ENCODE measurements at places on chromosomes 7 and 10.
A peak's percentile ranks its signal among the peaks of the same experiment; 100 is the strongest.

DNA sequence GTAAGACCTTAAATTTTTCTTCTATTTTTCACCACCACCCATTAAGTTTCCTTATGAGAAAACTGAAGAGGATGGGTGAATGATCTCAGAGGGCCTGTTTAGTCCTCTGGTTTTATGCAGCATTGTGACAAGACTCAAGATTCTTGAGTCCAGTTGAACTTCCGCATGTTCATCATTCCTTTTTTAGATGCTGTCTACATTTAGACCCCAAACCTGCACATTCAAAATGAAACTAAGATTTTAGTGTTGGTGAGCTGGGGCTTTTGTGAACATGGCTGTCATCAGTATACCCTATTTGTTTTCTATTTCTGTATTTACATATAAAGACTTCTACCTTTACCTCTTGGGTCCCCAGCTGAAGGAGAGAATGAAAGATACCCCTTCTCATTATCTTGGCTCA, 31.1 kb downstream of the NET1 start:
- no peak for DNase-seq

- no peak for DNase-seq
Measured at GRCh38 chr10:76998451-76998850, 639.2 kb downstream of the KCNMA1 start.

- DNase-seq = peak; percentile 59
Measured at GRCh38 chr10:31929261-31930022, 811 bp upstream of the ARHGAP12 start.

DNA sequence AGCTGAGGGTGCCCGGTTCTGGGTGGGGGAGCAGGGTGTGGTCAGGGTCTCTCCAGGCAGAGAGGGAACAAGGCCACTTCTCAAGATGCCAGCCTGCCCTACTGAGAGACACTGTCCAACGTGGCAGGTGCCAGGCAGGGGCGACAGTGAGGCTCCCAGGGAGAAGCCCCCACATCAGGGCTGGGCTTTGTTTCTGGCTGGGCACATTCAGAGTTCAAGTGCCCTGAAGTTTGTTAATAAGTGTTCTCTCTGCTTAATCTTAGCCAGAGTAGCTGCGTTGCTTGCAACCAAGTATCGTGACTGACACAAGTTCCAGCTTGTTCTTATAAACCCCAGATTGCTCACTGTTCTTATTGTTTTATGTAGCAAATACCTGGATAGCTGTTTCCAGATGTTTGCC, 21.8 kb downstream of the FOXL3 start:
- no peak for DNase-seq

- DNase-seq = no peak
Measured at GRCh38 chr7:83148776-83149175, 13.9 kb downstream of the PCLO start.

- DNase-seq = no peak
Measured at GRCh38 chr10:23754179-23754578, 315.3 kb downstream of the OTUD1 start.

DNA sequence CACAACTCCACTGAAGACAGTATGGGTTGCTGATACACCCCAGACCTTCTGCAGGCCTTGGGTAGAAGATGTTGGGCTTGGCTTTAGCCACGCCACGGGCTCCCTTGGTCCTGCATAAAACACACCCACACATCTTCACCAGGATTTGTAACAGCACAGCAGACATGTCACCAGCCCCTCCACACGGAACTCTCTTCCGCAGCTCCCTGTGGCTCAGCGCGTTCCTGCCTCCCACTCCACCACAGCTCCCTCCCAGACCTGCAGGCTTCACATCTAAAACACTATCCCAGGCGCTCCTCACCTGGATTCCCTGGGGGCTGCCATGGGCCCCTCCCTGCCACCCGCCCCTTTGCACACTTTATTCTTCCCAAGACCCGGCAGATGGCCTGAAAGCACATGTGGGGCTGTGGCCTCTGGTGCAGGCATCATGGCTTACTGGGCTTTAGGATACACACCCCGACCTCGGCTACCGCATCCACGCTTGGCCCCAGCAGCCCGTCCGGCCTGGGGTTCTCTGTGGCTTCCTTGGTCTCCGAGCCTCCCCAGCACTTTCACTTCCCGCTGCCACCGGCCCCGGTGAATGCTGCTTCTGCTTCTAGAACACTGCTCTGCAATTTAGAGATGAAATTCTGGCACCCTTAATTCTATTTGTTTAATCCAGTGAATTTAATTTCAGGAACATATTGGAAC, 432.9 kb downstream of the DNAJB6 start:
- peak; percentile 28 for DNase-seq

DNA sequence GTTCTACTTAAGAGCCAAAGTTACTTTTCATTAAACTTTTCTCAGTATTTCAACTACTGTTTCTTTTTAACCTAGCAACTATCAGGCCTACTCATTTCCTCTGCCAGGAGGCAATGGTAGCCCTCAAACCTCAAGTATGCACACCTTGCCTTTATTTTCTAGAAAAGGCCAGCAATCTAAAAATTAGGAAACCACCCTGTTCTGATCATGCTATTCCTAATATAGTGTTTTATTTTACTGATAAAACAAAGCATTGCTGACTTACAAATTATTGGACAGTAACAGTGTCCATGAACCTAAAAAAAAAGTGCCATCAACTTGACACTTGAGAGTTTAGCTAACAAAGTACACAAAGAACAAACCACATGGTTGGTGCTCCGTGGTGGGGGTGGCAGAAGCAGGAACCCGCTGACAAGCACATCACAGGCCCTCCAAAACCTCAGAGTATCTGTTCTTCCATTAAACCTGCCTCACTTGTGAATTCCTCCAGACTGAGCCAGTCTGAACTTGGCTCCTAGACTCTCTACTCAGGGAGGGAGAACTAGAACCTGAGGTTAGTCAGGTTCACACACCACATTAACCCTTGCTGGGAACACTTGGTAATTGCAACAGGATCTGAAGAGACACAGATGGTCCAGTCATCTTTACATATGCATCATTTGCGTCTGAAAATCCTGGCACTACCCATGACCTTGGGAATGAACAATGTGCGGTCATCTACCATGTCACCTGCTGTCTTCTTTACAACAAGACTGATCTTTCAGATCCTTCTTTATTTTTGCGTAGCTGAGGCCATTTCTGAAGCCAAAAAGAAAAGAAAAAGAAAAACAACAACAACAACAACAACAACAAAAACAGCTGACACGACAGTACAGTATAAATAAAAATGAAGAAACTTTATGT, 31.9 kb downstream of the PIP4K2A start:
- DNase-seq = peak; percentile 13

- no peak for DNase-seq
Measured at GRCh38 chr10:14580671-14581332, 193.9 kb downstream of the FAM107B start.

DNA sequence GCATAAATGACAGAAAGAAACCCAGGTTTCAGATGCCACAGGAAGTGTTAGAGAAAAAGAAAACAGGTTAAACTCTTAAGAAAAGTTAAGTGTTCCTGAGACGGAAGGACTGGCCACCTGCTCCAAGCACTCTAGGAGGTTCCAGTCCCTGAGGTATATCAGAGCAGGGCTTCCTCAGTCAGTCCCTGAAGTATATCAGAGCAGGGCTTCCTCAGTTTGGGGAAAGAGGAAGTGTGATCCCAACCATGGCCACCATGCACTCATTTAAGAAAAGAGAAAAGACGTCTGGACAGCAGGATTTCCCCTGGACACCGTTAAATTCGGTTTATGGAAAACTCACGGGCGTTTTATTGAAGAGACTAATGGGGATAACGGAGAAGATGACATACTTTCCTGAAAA, 133.4 kb upstream of the PFKP start:
- DNase-seq = peak; percentile 9

DNA sequence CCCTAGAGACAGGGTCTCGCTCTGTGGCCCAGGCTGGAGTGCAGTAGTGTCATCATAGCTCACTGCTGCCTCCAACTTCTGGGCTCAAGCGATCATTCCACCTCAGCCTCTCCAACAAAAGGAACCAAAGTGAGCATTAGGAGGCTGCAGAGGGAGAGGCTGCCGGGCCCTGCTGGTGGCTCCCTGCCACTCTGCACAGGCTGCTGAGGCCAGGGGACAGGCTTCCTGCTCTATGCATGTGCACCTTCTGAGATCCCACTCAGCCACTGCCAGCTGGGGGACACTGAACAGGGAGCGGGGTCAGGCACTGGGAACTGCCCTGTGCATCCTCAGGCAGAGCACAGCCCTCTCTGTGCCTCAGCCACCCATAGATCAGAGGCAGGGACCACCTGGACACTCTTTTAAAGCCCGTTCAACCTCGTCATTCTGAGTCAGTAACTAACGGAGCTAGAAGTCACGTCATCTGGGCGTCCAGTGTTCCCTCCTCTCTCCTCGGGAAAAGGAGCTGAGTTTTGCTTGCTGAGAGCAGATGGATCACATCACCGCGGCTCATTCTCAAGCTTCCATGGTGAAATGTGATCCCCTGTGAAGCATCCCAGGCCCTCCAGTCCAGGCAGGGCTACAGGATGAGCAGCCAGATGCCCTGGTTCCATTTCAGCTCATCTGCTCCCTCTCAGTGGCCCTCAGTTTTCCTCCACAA, 109.6 kb downstream of the MYL10 start:
- no peak for DNase-seq

DNA sequence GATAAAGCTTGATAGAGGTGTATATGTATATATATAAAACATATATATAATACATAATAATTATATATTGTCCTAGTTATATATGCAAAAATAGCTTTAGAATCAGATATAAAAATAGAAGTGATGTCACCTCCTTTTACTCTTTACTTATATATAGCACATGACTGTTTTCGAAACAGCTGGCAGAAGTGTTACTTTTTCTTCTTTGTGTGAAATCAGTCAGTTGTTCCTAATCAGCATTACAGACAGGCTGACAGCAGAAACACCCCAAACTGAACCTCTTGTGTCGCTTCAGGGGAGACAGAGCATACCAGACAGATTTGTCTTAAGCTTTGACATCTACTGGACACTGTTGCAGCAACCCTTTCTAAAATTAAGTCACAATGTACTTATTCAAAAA, 684.9 kb upstream of the CELF2 start:
- no peak for DNase-seq

DNA sequence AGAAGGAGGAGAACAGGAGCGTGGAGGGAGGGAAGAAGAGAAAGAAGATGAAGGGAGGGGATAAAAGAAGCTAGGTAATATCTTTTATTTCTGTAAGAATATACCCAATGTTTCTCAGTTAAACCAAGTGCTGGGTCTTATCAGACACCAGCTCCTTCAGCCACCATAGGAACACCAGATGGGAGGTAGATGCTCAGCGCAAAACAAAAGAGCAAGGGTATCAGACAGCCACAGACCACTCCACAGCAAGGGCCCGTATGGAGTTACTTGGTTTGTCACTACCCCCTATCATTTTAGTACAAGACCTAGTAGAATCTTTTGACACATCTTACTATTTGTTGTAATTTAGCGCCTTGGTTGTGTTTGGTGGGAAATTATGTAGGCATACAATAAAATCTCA, 65.9 kb upstream of the FAM133B start:
- no peak for DNase-seq

DNA sequence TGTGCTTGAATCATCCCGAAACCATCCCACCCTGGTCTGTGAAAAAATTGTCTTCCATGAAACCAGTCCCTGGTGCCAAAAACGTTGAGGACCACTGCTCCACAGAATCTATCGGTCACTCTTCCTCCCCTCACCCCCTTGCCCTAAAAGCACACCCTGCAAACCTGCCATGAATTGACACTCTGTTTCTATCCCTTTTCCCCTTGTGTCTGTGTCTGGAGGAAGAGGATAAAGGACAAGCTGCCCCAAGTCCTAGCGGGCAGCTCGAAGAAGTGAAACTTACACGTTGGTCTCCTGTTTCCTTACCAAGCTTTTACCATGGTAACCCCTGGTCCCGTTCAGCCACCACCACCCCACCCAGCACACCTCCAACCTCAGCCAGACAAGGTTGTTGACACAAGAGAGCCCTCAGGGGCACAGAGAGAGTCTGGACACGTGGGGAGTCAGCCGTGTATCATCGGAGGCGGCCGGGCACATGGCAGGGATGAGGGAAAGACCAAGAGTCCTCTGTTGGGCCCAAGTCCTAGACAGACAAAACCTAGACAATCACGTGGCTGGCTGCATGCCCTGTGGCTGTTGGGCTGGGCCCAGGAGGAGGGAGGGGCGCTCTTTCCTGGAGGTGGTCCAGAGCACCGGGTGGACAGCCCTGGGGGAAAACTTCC, 784 bp upstream of the SERPINE1 start:
- DNase-seq = no peak

DNA sequence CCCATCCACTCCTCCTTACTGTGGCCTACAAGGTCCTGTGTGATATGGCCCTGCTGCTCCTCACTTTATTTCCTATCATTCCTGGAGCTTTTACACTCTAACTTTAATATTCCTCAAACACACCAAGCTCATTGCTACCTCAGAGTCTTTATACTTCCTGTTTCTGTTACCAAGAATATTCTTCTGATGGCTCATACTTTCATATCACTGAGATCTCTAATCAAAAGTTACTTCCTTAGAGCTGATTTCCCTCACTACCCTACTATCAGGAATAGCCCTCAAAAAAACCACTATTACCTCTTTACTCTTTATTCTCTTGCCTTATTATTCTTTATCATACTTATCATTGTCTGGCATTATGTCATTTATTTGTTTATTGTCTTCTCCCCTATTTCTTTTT, 5.8 kb upstream of the PPP3CB start:
- DNase-seq = peak; percentile 16

DNA sequence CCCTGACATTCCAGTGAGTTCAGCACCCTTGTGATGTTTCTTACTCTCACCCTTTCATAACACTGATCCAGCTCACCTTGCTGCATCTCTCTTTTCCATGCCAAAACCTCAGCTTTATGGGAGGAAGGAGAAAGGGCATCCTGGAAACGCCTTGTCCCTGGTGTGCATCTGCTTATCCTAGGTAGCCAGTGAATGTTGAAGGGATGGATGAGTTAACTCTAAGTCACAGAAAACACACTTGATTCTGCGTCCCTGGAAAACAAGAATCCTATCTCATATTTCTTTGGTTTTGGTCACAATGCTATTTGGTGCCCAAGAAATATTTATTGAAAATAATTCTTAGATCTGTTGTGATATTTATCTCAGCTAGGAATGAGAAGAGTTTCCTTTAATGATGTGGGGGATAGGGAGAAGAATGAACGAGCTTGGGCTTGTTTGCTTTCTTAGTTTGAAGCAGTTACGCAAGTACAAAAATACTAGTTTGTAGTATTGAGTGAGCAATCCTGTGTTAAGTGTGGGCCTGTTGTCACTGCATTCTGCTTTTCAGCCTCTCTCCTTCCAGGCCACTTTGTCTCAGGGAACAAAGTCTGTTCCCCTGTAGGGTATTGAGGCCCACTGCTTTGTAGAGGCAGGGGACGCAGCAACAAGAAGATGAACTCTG, 126.5 kb downstream of the ARID5B start:
- DNase-seq = no peak

- DNase-seq = peak; percentile 95
Measured at GRCh38 chr7:923108-924041, 31.1 kb downstream of the ADAP1 start.

DNA sequence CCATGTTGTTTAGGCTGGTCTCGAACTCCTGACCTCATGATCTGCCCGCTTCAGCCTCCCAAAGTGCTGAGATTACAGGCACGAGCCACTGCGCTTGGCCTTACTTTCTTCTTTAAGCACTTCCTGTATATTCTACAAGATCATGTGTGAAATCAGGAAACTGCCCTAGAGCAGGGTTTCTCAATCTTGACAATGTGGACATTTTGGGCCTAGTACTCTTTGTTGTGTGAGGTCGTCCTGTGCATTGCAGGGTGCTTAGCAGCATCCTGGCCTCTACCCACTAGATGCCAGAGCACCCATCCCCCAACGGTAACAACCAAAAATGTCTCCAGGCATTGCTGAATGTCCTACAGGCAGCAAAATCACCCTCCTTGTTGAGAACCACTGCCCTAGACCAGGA, 24.7 kb downstream of the RRP12 start:
- peak; percentile 84 for DNase-seq

Measured in CD14-positive monocyte (primary cell).